ENCODE measurements at places on chromosomes 7 and 10. TPM values are rescaled to one million over a fixed set of nuclear protein-coding genes. Genes with fewer than 3 reads are reported as not detected.

DNA sequence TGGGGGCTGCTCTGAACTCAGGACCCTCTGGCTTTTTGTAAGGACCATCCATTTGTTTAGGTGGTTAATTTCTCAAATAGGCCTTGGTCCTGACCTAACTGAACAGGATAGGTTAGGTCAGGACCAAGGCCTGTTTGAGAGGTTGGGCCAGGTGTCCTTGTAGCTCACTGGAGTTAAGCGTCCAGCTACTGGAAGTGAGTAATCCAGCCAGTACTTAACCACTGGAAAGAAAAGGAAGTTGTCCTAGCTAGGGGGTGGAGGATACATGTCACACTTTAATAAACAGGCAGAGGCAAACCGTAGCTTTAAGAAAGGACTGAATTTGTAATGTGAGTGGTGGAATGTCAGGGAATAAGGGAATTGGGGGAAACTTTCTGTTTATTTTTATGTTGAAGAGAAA lies 96.0 kb downstream of the GPR85 start:
- DNase-seq: no peak
- peaks cover 8% of the 10 kb centered on the region for H3K27me3 ChIP-seq
- no peaks in the 10 kb centered on the region for H3K36me3 ChIP-seq

DNA sequence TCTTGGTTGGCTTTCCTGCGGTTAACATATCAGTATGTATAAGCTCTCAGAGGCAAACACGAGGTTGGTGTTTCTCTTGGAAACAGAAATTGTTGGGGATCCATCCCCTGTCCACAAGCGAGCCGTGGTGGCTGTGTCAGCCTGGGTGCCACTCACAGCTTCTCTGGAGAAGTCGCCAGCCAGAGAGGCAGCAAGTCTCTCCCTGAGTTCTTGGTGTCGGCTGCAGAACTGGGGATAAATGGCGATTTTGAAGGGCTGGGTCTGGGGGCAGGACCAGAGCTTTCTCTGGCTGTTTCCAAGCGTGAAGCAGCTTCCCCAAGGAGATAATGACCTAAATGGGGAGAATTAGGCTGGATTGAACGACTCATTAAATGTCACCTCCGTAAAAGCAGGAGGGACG lies 335.3 kb downstream of the GLRX3 start:
- no peaks in the 10 kb centered on the region for H3K4me1 ChIP-seq
- H3K27me3 ChIP-seq: peaks cover 2% of the 10 kb centered on the region
- H3K36me3 ChIP-seq: no peaks in the 10 kb centered on the region
- no peak for DNase-seq
- H3K4me3 ChIP-seq: no peak overlapping the region

GRCh38 chr10:104328646-104328895 lies 9.7 kb downstream of the ITPRIP start:
- H3K27ac ChIP-seq: peak overlapping the region; percentile 97
- H3K4me1 ChIP-seq: peaks cover 84% of the 10 kb centered on the region
- H3K4me3 ChIP-seq: peak overlapping the region; percentile 85
- peaks cover 23% of the 10 kb centered on the region for H3K36me3 ChIP-seq
- H3K27me3 ChIP-seq: no peaks in the 10 kb centered on the region

GRCh38 chr10:11180228-11180627 lies 162.6 kb downstream of the CELF2 start:
- no peak overlapping the region for H3K27ac ChIP-seq
- peaks cover 82% of the 10 kb centered on the region for H3K36me3 ChIP-seq
- H3K4me3 ChIP-seq: no peak overlapping the region
- H3K4me1 ChIP-seq: peaks cover 90% of the 10 kb centered on the region

GRCh38 chr10:18689498-18689897 lies 30.3 kb downstream of the ARL5B start:
- H3K27me3 ChIP-seq: peaks cover 2% of the 10 kb centered on the region
- DNase-seq: no peak
- no peak overlapping the region for H3K27ac ChIP-seq
- peaks cover 1% of the 10 kb centered on the region for H3K36me3 ChIP-seq
- peaks cover 10% of the 10 kb centered on the region for H3K4me1 ChIP-seq

DNA sequence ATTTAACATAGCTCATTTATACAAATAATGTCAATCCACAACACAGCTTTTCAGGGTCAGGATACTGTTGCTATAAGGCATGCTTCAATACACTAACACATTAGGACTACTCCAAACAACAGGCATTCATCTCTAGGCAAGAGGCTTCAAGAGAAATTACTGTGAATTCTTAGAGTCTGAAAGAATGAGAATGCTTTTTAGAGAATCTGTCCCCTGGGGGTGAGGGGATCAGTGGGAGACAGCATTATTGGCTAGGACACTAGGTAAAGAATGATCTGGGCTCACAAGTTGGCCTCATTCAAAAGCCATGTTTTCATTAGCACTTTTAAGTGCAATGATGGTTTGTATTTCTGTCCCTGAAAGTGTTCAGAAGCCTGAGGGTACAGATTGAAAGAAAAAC lies 132.6 kb downstream of the SEMA3D start:
- no peaks in the 10 kb centered on the region for H3K4me1 ChIP-seq
- no peak for DNase-seq
- H3K27me3 ChIP-seq: peaks cover 7% of the 10 kb centered on the region
- H3K36me3 ChIP-seq: no peaks in the 10 kb centered on the region
- H3K4me3 ChIP-seq: no peak overlapping the region

GRCh38 chr10:32982293-32982709 lies 24.3 kb upstream of the ITGB1 start:
- DNase-seq: no peak
- no peak overlapping the region for H3K4me3 ChIP-seq

GRCh38 chr10:99658622-99659030 lies 683 bp upstream of the ENTPD7 start:
- H3K27me3 ChIP-seq: peaks cover 17% of the 10 kb centered on the region
- H3K4me1 ChIP-seq: peaks cover 16% of the 10 kb centered on the region
- peaks cover 3% of the 10 kb centered on the region for H3K36me3 ChIP-seq
- peak; percentile 41 for DNase-seq
- peak overlapping the region; percentile 72 for H3K27ac ChIP-seq
- H3K4me3 ChIP-seq: peak overlapping the region; percentile 92

DNA sequence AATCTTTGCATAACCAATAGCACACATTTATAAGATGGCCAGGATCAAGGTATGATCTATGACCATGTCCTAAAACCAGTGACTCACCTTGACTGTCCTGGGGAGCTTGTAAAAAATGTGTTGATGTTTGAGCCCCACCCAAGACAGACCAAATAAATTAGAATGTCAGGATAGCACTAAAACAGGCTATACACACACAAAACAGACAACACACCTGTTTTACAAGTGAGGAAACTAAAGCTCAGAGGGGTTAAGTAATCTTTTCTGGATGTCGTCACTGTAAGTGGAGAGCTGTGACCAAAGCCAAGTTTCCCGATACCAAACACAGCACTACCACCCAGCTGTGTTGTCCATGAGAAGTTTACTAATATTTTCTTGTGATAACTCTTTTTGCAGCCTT lies 84.5 kb downstream of the AVL9 start:
- H3K27ac ChIP-seq: no peak overlapping the region
- no peak for DNase-seq
- peaks cover 22% of the 10 kb centered on the region for H3K36me3 ChIP-seq
- H3K27me3 ChIP-seq: no peaks in the 10 kb centered on the region
- no peak overlapping the region for H3K4me3 ChIP-seq

- no peak for DNase-seq
- no peaks in the 10 kb centered on the region for H3K36me3 ChIP-seq
- peaks cover 13% of the 10 kb centered on the region for H3K27me3 ChIP-seq
- peaks cover 6% of the 10 kb centered on the region for H3K4me1 ChIP-seq
- peak overlapping the region; percentile 47 for H3K4me3 ChIP-seq
Measured at GRCh38 chr7:28481091-28481926, 69.0 kb downstream of the CREB5 start.

DNA sequence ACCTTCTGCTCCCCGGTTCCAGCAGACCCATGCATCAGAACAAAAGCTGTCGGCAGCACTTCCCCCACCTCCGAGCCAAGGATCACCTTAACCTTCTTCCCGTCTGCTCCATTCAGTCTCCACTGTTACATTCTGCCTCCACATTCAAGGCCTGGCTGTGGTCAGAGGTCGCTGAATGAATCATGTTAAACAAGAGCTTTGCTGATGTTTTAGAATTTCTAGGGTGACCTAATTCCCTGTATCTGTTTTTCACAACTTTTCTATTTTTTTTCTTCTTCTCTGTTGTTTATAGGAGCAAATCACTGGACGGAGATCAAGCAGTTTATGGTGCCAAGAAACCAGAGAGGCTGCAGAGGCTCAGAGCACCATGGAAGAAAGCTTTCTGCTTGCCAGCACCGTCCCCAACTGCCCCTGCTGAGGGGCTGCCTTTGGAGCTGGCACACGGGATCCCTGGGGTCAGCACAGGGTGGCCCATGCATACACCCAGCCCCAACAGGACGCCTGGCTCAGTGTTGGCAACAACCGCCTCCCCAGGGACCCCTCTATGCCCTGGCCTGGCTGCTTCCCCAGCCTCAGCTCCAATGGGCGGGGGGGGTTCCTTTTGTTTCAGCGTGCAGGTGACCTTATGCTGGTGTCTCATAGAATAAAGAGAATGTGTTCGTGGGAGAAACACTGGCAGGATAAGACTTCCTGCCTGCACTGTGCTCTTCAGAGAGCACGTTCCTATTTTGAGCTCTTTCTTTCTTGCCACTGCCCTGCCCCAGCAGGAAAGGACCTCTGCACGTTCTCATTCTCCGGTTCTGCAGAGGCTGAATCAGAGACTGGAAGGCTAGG lies 182.7 kb upstream of the LYZL2 start:
- peak overlapping the region; percentile 57 for H3K27ac ChIP-seq
- peaks cover 3% of the 10 kb centered on the region for H3K27me3 ChIP-seq
- no peak for DNase-seq
- no peaks in the 10 kb centered on the region for H3K36me3 ChIP-seq
- peak overlapping the region; percentile 20 for H3K4me3 ChIP-seq

DNA sequence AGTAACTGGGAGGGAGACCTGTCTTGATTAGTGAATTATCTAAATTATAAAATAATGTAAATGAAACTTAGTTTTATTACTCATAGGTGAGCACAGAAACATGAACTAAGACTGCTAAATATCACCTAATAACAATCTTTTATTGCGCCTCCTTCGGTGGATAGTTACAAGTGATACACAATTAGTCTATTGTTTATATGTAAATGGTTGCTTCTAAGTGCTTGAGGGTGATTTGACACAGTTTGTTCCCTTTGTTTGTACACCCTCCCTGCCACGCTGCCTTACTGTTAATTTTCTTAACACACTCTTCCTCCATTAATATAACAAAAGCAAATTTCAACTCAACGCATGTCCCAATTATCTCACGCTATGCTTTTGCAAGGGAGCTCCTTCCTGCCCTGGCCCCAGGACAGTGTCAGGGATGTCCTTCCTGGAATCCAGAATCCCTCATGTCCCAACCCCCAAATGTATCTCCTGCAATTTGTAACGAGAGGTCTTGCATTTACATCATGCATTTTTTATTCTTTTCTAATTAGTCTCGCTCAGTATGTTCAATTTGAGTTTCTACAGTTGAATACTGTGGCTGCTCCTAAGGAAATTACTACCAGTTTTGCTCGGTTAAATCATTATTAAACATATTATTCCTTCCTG lies 4.2 kb downstream of the NPSR1 start:
- no peak overlapping the region for H3K27ac ChIP-seq
- H3K36me3 ChIP-seq: no peaks in the 10 kb centered on the region
- H3K4me3 ChIP-seq: no peak overlapping the region
- no peaks in the 10 kb centered on the region for H3K27me3 ChIP-seq
- no peaks in the 10 kb centered on the region for H3K4me1 ChIP-seq
- DNase-seq: no peak

DNA sequence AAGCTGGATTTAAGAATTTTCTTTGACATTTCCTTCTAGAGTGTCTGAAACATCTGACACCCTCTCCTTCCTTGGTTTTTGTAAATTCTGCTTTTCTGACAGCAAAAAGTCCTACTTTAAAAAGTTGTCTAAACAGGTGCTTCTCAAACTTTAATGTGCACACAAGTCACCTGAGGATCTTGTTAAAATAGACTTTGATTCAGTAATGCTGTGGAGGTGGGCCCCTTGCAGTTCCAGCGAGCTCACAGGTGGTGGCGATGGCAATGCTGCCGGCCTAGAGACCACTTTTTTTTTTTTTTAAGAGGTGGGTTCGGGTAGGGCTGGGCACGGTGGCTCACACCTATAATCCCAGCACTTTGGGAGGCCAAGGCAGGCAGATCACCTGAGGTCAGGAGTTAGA lies 77.1 kb downstream of the ABCC2 start:
- H3K4me3 ChIP-seq: no peak overlapping the region
- DNase-seq: no peak
- peaks cover 19% of the 10 kb centered on the region for H3K27me3 ChIP-seq
- no peak overlapping the region for H3K27ac ChIP-seq

- H3K27me3 ChIP-seq: peaks cover 20% of the 10 kb centered on the region
- H3K27ac ChIP-seq: no peak overlapping the region
- DNase-seq: no peak
- no peak overlapping the region for H3K4me3 ChIP-seq
- H3K36me3 ChIP-seq: no peaks in the 10 kb centered on the region
Measured at GRCh38 chr7:25392588-25393338, 164.5 kb upstream of the NPVF start.

GRCh38 chr10:12130237-12130872 lies 878 bp downstream of the SEC61A2 start:
- H3K4me3 ChIP-seq: peak overlapping the region; percentile 93
- peak; percentile 36 for DNase-seq
- H3K27me3 ChIP-seq: no peaks in the 10 kb centered on the region
- H3K36me3 ChIP-seq: peaks cover 14% of the 10 kb centered on the region
- peak overlapping the region; percentile 77 for H3K27ac ChIP-seq

DNA sequence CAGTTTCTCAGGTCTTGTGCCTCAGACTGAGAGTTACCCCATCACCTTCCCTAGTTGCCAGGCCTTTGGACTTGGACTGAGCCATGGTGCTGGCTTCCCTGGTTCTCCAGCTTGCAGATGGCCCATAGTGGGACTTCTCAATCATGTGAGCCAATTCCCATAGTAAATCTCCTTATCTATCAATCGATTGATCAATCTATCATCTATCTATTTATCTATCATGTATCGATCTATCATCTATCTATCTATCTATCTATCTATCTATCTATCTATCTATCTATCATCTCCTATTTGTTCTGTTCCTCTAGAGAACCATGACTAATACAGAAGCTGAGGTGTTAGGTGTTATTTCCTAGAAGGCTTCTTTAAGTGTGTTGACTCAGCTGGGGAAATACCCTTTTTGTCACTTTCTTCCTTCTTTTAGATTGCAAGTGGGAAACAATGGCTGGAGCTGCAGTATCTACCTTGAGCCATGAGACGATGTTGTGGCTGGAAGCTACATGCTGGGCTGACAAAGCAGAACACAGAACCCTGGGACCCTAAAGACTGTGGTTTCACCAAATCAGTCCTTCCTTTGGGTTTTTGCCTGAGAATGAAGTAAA lies 234.7 kb upstream of the GLI3 start:
- no peak overlapping the region for H3K27ac ChIP-seq
- H3K4me3 ChIP-seq: no peak overlapping the region
- H3K4me1 ChIP-seq: no peaks in the 10 kb centered on the region
- no peaks in the 10 kb centered on the region for H3K36me3 ChIP-seq
- DNase-seq: no peak

CXCL12 gene
- total RNA-seq: not detected

ADAM22 gene
- total RNA-seq: 4.6 TPM

PON3 gene
- total RNA-seq: not detected

FAM237B gene
- total RNA-seq: not detected

CPN1 gene
- total RNA-seq: not detected

THAP5 gene
- 32.8 TPM for total RNA-seq

MUC3A gene
- total RNA-seq: not detected

TRIM50 gene
- total RNA-seq: not detected

OR2A7 gene
- total RNA-seq: 2.2 TPM

GPAM gene
- total RNA-seq: 7.5 TPM

SLC26A3 gene
- not detected for total RNA-seq

CCDC3 gene
- total RNA-seq: not detected
